Naive thymus-derived CD4-positive, alpha-beta T cell (primary cell): ENCODE measurements at places on chromosomes 11 and 22. TPM values are rescaled to one million over a fixed set of nuclear protein-coding genes. Genes with fewer than 3 reads are reported as not detected.

APOBEC3H gene
- total RNA-seq: not detected

- no peak for DNase-seq
These were observed 9.4 kb downstream of the LHFPL7 start for GRCh38 chr22:24937114-24937513.

DNA sequence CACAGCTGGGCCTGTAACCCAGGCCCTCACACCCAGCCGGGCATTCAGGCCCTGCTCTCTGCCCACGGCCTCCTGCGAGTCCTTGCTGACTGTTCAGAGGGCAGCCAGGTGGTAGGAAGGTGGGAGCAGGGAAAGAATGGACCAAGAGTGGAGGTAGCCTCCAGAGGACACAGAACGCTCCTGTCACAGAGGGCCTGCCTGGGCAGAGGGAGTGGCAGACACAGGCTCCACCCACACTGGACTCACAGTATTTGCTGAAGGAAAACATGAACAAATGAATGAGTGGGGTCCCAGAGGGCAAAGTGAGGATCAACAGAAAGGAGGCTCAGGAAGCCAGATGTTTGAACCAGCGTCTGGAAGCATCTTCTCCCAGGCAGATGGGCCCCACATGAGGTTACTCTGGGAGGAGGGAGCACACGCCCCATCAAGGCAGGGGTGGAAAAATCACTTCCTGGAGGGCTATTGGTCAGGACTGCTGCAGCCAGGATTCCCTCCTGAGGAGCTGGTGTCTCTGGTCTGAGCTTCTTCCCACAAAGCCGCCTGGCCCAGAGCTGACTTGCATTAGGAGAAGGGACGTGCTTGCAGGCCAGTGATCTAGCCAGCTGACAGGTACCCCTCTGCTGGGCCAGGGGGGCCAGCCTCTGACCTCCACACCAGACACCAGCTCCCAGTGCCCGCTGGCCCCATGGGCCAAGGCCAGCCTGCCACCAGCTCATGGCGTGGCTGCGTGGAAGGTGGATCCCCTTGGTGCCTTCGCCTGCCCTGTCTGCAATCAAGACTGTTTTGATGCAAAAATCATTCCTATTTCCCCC is 84.0 kb downstream of the THAP12 start:
- DNase-seq: no peak

NXPE1 gene
- total RNA-seq: not detected

CD6 gene
- 416 TPM for total RNA-seq

P2RX6 gene
- total RNA-seq: 0.64 TPM

PGA5 gene
- not detected for total RNA-seq

DNA sequence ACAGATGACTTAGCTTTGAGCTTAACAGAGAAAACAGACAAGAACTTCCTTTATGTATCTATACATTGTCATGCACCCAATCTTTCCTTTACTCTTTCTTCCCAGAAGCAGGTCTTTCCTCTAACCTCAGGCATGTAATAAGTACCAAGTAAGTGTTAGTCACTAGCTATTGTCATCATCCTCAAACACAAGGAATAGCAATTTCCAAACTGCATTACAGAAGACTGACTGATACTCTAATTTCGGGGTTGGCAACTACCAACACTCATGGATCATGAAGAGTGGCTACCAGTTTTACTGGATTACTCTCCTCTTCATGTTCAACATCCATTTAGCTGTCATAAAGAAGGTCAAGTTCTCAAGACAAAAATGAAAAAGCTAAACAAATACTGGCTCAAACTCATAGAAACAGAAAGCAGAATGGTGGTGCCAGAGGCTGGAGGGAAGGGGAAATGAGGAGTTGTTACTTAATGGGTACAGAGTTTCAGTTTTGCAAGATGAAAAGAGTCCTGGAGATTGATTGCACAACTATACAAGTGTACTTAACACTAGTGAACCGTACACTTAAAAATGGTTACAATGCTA is 111.6 kb downstream of the SIK3 start:
- DNase-seq: no peak

DNA sequence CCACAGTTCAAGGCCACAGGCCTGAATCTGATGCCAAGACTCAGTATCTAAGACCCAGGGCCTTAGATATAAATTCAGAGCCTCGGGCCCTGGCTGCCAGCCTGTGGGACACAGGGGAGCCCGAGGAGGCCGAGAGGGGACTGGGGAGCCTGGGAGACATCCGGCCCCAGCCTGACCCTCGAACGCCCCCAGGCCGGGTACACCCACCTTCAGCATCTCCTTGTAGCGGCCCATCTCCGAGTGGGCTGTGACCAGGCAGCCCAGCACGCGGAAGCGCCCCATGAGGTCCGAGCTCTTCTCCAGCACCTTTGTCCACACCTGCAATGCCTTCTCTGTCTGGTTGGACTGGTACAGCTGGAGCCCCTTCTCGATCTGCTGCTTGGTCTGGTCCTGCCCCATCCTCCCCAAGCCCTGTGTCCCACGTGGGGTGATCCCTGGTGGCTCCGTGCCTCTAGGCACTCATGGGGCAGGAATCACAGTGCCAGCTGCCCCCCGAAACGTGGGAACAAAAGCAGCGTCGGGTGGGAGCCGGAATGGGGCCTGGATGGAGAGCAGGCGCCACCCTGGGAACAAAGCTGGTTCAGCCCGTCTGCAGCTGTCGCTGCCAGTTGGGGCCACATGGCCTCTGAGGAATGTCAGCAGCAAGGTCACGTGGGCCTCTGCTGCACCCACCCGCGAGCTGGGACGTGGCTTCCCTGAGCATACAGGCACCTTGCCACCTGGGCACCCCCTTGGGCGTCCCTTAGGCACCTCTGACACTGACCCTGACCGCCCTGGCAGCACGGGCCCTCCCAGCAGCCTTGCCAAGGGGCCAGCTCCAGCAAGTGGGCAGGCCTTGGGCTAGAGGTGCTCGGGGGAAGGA is at the start of gene RAPSN:
RAPSN (minus strand) TSS at position 571 of the 862 bp plus-strand sequence; CDS start at position 399, 172 bp downstream.
- no peak for DNase-seq

DNA sequence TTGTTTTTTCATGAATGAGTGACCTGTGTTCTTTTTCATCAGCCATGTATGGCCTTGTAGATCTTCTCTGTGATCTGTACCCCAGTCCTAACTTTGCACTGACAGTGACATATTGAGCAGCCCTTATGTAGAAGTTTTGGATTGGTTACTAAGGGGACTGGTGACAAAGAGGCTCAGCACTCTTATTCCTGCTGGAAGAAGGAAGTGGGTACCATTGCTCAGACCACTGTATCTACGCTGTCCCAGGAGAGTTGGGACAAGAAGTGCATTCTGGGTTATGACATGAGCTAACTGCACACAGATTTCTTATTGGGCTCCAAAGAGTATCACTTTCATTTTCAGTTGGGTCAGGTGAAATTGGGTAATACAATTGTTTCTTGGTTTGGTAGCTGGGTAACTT is 107.8 kb upstream of the RASSF10 start:
- DNase-seq: no peak

MS4A6A gene
- 6.5 TPM for total RNA-seq

- no peak for DNase-seq
These were observed 5.4 kb downstream of the PI4KA start for GRCh38 chr22:20853236-20853660.

IL17RA gene
- total RNA-seq: 76.5 TPM

DNA sequence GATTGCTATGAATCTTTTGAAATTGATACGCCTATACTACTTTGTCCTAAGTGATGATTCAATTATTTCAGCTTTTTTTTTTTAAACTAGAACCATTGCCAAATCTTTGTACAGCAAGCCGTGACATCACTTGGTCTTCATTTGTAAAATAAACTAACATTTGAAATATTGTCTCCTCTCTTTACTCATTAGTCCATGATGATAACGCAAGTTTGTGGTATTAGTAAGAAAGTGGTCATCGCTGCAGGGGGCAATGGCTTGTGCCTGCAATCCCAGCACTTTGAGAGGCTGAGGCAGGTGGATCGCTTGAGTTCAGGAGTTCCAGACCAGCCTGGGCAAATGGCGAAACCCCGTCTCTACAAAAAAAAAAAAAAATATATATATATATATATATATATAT is 12.9 kb upstream of the ARHGAP42 start:
- DNase-seq: no peak

DNA sequence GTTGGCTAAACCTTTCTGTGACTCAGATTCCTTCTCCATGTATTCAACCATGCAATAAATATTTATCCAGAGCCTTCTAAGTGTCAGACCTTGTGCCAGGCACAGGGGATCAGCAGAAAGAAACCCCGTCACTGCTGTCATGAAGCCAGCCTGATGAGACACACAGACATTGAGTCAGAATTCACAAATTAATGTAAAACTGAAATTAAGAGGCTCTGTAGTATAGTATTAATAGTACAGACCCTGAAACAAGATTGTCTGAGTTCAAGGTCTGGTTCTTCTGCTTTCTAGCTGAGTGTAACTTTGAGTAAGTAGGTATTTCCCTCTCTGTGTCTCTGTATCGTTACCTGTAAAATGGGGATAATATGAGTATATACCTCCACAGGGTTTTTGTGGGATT is 46.9 kb downstream of the ME3 start:
- no peak for DNase-seq
